Right ventricle myocardium superior (tissue), 1 donor: ENCODE measurements at places on chromosomes 13 and 19.

DNA sequence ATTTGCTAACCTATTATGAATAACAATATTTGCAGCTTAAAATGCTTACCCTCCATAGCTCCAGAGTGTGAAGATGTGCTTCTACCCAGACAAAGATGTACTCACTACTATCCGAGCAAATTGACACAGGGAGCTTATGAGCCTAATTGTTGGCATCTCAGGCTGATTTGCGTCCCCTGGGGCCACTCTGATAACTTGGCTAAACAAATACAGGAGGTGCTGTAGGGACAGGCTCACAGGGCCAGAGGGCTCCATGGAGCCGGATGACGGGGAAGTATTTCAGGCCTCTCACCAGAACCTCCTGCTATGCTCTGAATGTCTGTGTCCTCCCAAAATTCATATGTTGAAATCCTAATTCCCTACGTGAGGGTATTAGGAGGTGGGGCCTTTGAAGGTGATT is 26.7 kb upstream of the C19orf12 start:
- no peak for DNase-seq

DNA sequence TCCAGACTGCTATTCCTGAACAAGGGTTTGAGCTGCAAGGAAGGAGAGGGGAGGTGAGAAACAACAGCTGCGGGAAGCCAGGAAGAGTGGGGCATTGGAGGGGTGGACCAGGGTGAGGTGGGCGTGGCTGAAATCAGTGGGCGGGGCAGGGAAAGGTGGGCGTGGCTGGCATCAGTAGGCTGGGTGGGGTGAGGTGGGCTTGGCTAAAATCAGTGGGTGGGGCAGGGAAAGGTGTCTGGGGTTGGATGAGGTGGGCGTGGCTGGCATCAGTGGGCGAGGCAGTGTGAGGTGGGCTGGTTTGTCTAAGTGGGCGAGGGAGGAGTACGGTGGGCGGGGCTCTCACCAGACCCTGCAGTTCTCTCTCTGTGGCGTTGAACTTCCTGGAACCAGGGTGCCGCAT is 87.6 kb downstream of the MUC16 start:
- DNase-seq: no peak

DNA sequence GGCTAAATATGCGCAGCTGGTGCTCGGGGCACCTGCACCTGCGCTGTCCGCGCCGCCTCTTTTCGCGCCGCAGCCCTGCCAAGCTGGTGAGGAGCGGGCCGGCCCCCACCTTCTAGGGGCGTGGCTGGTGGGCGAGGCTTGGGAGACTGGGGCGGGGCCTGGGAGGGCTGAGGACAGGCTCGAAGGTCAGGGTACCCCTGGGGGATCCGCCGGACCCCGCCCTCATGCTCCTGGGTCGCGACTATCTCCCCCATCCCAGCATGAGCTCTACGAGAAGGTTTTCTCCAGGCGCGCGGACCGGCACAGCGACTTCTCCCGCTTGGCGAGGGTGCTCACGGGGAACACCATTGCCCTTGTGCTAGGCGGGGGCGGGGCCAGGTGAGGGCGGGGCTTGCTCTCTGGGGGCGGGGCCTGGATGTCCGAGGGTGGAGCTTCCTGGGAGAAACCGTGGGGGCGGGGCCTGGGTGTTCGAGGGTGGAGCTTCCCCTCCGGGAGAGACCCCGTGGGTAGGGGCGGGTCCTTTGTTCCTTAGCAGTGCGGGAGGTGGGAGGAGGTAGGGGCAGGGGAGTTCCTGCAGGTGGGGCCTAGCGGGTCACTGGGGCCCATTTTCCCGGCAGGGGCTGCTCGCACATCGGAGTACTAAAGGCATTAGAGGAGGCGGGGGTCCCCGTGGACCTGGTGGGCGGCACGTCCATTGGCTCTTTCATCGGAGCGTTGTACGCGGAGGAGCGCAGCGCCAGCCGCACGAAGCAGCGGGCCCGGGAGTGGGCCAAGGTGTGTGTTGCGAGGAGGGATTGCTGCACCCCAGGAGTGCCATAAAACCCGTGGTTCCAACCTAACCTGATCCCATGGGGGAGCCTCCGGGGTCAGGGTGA is 19.7 kb downstream of the PNPLA6 start:
- DNase-seq: no peak

- no peak for DNase-seq
Measured at GRCh38 chr13:107742544-107742943, 472.8 kb downstream of the LIG4 start.

GRCh38 chr13:40186626-40187323 is 479.7 kb downstream of the FOXO1 start:
- no peak for DNase-seq

DNA sequence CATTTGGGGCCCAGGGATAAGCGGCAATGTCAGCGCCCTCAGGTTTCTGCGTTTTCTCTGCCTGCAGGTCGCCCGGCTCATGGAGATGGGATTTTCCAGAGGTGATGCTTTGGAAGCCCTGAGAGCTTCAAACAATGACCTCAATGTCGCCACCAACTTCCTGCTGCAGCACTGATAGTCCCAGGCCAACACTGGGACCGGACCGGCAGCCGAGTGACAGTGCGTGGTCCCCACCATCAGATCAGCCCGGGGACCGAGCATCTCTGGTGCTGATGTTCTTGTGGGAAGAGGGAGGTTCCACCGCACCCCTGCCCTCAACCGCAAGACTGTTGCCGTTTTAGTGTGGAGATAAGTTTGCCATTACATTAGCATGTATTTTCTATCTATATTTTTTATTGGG is 78.0 kb upstream of the GPR183 start:
- DNase-seq: no peak
